ENCODE measurements at places on chromosomes 5 and 9.
A peak's percentile ranks its signal among the peaks of the same experiment; 100 is the strongest.

- DNase-seq, result no peak
These were observed 92.9 kb upstream of the PTPN3 start for GRCh38 chr9:109590966-109591365.

- DNase-seq, result no peak
These were observed at the start of gene FCN1 for GRCh38 chr9:134917431-134918373. TSS of gene FCN1 (minus strand) at chr9:134917912. CDS start at chr9:134917871, 41 bp downstream.

DNA sequence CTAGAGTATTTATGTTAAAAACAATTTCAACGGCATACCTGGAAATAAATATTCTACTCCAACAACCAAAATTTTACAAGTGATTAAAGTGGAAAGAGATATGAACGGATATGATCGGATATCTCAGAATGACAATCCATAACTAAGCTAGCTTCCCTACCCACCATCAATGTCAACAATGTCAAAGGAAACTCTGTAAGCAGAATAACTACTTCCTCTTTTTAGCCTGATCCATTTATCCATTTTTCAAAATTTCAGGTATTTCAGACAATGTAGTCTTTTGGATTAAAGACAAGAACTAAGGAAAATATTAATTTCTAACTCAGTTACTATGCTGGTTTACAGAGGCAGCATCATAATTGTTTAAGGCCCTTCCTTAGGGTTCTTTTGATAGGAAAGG lies 188.7 kb downstream of the DENND1A start:
- no peak for DNase-seq

GRCh38 chr5:176550275-176550831 lies 1.2 kb downstream of the CDHR2 start:
- DNase-seq, result no peak

- no peak for DNase-seq
These were observed 16.7 kb downstream of the MRRF start for GRCh38 chr9:122281368-122281767.

DNA sequence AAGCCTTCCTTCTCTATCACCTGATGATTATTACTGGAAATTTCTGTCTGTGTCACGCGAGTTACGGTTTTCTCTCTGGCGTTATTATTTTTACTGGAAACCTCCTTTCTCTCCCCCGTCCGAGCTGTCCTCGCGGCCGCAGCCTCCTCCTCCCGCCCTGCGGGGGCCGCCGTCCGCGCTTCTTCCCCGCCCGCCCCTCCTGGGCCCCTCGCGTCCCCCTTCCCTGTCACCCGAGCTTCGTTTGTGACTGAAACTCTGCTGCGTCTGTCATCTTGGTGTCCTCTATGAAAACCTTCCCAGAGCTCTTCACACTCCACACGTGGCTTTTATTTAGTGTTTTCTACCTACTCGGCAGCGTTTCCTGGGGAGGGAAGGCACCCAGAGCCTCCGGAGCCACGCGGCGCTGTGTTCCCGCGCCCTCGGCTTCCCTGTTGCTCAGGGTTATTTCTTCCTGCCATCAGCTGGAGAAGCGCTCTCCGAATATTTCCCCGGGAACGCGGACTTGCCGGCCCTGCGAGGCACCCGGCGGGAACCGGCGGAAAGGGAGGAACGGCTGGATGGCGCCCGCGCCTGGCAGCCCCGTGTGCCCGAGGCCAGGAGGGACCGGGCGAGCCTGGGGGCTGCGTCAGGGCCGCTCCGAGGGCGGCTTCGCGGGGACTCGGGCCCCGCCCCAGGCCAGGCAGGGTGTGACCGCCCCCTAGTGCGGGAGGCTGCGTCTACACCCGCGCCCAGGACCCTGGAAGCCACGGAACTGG lies 33.9 kb downstream of the TRIP13 start:
- peak; percentile 19 for DNase-seq

DNA sequence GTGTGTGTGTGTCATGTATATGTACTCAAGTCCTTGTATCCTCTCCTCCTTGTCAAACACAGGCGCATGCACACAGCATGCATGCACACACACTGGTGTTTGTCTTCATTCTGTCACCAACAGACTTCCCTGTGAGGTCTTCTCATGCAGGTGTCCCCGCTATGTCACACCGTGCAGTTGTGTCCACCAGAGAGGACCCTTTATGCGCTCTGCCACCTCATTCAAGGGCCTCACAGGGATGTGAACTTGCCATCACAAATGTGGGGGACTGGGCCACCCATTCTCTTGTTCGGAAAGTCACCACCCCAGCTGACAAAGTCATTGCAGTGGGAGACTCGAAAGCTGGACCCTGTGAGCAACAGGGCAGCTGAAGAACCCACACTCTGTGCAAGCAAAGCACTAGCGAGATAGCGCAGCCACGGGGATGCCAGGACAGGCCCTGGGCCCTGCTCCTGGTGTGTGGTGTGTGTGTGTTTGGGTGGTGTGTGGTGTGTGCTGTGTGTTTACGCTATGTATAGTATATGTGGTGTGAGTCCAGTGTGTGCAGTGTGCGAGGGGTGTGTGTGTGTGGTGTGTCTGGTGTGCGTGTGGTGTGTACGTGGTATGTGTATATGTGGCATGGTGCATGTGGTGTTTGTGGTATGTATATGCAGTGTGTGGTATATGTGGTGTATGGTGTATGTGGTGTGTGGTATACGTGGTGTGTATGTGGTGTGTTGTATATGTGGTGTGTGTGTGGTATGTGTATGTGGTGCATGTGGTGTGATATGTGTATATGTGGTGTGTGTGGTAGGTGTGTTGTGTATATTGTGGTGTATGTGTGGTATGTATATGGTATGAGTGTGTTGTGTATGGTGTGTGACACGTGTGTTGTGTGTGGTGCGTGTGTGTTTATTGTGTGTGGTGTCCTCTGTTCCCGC lies 30.9 kb upstream of the NXNL2 start:
- DNase-seq, result no peak

- DNase-seq, result no peak
These were observed 313.8 kb downstream of the SLF1 start for GRCh38 chr5:94932259-94932658.

DNA sequence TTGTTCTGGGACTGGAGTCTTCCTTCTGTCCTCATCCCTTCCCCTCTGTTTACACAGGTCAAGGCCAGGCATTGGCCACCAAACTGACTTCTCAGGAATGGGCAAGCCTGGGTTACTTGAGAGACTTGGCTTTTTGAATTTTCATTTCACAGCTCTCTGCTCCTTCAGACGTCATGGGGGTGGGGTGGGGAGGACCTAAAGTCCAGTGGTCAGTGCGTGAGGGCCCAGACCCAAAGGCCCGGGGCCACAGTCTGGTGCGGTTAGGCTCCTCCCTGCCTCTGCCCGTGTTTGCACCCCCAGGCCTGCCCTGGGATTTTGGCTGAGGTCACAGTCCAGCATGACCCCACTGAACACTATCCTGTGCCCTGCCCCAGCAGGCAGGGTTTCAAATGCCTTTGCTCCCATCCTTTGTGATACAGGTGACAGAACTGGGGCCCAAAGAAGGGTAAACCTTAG lies 4.1 kb upstream of the CXXC5 start:
- no peak for DNase-seq

Measured in activated CD4-positive, alpha-beta T cell treated with anti-CD3 and anti-CD28 coated beads, Interleukin-2, amount 50 U/mL, for 1 hour (primary cell).